ENCODE measurements at places on chromosomes 4 and X. TPM values are rescaled to one million over a fixed set of nuclear protein-coding genes. Genes with fewer than 3 reads are reported as not detected.

The HAND2 gene
- not detected for total RNA-seq

DNA sequence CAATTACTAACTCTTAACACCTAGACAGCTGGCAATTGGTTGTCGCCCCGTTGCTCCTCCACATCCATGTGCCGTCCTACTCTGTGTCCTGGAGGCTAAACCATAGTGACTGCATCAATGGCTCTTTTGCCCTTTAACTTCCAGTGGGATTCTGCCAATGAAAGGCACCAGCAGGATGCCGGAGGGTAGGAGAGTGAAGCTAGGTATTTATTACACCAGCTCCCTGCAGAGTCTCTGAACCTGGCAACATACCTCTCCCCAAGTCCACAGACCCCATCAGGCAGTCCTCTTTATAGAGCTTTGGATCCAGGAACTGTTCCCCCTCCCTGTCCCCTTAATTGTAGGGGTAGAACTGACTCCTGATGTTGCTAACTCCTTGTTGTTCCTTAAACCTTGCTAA is 426.8 kb downstream of the HNRNPD start:
- DNase-seq = no peak

- DNase-seq = no peak
These were observed 24.9 kb upstream of the DCHS2 start for GRCh38 chr4:154516318-154517029.

GRCh38 chr4:82213485-82214417 is 160.0 kb downstream of the HNRNPD start:
- no peak for DNase-seq

DNA sequence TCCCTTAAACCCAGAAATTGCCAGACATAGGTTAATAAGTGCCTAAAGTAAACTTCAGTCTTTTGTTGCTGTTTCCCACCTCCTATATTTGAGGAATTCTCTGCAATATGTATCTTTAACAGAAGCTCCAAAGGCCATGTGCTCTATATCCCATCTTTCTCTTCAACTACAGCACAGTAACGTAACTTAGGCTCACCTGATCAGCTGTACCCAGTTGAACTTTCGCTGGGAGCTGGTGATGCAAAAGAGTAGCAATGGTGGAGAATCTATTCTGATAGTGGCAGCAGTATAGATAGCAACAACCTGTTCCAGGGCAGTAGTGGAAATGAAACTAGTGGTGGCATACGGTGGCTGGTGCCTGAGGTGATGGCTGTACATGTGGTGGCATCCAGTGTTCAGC is 33.2 kb upstream of the YTHDC1 start:
- no peak for DNase-seq

GRCh38 chrX:67295924-67296323 is 247.9 kb upstream of the AR start:
- DNase-seq = no peak

GRCh38 chrX:134718966-134719317 is 60.7 kb upstream of the PLAC1 start:
- peak; percentile 7 for DNase-seq

- DNase-seq = no peak
These were observed 5.1 kb upstream of the RBM41 start for GRCh38 chrX:107123750-107124149.

GRCh38 chr4:2085496-2085901 is 26.4 kb downstream of the NAT8L start:
- DNase-seq = no peak

- DNase-seq = no peak
These were observed 16.3 kb downstream of the TACC3 start for GRCh38 chr4:1737666-1738065.

Data from OCI-LY7 (cell line).